Activated CD4-positive, alpha-beta T cell treated with anti-CD3 and anti-CD28 coated beads for 1 hour (primary cell): ENCODE measurements at places on chromosomes 13 and 19.

DNA sequence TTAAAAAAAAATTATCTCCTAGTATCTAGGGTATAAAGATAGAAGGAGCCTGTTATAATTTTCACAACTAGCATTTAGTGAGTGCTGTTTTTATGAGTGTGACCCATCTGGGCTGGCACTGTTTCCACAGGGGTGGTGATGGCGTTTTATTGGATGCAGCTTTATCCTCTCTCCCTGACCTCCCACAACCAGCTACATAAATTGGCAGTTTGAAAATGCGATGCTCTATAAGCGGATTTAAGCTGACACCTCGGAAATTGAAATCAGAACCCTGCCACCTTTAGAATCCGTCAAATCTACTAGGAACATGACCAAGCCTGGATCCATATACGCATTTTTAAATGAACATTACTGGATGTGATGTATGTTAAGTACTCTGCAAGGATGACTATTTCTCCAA lies 44.9 kb downstream of the MYO16 start:
- no peak for DNase-seq

- no peak for DNase-seq
Measured at GRCh38 chr13:48626726-48627451, 26.8 kb upstream of the CYSLTR2 start.

DNA sequence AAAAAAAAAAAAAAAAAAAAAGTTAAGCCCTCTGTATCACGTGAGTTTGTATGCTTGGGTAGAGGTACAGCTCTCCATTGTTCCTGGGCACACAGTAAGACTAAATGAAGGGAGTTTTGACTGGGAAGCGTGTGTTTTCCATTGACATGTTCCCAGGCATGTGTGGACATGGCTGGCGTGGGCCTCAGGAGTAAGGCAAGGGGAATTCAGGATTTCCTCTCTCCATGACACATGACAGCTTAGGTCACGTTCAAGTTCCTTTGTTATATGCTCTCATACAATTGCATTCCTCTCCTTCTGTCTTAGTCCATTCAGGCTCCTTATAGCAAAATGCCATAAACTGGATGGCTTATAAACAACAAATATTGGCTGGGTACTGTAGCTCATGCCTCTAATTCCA lies 17.1 kb upstream of the MAP3K10 start:
- no peak for DNase-seq

DNA sequence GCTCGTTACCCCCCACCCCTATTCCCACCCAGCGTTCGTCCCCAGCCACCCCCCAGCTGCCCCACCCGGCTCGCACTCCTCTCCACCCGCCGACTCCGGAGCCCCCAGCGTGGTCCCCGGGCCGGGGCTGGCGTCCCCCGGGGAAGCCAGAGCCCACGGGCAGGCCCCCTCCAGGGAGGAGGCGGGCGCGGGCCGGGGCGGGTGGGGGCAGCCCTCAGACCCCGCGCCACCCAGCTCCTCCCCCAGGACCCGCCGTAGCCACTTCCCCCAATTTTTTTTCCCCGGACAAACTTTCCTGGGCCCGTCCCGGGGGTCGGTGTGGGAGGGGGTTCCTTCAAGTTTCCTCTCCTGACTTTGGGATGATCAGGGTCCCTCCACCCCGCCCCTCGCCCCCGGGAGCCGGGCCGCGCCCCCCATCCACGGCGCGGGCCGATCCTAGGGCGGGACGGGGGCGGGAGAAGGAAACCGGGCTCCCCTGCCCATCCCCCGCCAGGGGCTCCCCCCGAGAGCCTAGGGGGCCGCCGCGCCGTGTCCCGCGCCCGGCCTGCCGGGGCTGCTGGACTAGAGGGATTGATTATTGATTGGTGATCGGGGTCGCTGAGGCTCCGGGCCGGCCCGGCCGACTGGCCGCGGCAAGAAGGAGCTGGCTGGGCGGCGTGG lies 927 bp upstream of the TSHZ3 start:
- no peak for DNase-seq

DNA sequence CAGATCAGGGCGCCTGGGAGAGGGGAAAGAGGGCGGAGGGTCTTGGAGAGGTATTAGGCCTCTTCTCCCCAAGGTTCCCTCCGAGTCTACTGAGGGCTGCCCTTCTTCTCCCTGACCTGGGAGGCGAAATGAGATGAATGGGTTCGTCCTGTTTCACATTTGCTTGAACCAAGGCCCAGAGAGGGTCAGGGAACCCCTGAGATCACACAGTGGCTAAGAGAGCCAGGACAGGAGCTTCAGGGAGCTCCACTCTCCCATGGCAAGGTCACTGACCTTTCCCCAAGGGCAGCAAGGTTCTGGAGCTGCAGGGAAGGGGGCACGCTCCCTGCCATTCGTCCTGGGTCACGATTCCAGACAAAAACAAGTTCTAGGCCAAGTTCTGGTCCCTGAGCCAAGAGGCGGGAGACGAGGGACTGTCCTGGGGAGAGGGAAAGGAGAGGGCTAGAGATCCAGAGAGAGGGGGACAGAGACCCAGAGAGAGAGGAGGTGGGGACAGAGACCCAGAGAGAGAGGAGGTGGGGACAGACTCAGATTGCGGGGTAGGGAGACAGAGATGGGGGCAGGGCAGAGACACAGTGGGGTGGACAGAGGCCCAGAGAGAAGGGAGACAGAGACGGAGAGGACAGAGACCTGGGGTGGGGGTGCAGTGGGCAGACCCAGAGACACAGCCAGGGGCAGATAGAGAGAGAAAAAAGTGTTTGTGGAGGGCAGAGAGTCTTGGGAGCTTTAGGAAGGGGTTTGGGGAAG lies 541 bp downstream of the ASPDH start:
- no peak for DNase-seq
